ENCODE measurements at places on chromosomes 5 and 9.
A peak's percentile ranks its signal among the peaks of the same experiment; 100 is the strongest.

GRCh38 chr9:136886610-136887597 is 588 bp downstream of the TRAF2 start:
- peak; percentile 55 for DNase-seq

GRCh38 chr9:38362852-38363588 is 29.5 kb upstream of the ALDH1B1 start:
- peak; percentile 3 for DNase-seq

DNA sequence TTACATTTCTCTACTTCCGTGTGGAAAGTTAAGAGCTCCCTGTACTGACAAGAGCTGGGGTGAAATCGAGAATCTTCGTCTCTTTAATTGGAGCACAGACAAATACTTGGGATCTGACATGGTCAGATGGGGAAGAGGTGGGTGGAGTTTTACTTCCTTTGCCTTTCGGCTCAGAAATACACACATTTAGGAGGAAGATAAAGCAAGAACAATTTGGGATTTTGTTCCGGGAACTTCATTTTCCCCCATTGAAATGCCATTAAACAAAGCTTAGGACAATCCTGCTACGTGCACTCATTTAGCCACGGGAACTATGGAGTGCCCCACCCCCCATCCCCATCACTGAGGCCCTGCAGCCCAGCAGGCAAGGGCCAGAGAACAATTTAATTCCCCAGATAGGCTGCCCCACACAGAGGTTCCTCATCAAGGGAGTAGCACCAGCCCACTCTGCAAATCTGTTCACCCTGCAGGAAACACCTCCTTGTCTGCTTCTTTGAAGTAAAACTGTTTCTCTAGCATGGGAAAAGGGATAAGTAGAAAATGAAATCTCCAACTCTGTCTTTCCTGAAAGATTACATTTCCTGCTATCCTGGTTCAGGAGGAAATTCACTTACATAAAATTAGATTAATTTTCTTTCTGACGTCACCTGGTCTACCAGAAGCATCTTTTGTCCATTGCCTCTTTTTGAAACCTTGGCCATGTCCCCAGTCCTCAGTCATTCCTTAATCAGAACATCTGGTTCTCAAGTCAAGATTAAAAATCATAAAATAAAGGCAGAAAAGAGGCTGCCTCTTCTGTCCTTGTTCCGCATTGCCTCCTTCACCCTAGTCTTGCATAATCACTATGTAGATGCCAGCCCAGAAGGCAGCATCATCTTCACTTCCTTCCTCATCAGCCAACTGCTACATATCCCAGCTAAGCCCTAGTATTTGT is 206.4 kb downstream of the ENC1 start:
- DNase-seq: no peak

- DNase-seq: no peak
Observed at GRCh38 chr5:35230038-35230611, at the start of gene PRLR. Gene PRLR, minus strand, starts transcription at chr5:35230487. Its CDS starts 140,867 bp downstream, at chr5:35089620.

DNA sequence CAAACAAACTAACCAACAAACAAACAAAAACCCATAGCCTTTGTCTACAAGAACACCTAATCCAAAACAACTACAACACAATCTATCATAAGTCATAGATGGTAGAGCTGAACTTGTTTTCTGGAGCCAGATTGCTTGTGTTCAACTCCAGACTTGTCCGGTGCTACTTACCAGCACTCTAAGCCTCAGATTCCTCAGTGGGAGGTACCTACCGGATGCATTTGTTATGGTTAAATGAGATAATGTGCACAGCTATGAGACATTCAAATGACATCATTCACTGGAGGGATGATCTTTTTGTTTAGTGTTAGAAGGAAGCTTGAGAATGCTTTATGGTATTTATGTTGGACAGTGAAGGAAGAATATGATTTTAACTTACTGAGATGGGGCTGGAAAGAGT is 592.9 kb upstream of the C9orf72 start:
- no peak for DNase-seq

GRCh38 chr9:109789556-109789955 is 9.6 kb downstream of the PALM2AKAP2 start:
- DNase-seq: no peak

- no peak for DNase-seq
Observed at GRCh38 chr5:147290261-147290660, 55.4 kb downstream of the STK32A start.

DNA sequence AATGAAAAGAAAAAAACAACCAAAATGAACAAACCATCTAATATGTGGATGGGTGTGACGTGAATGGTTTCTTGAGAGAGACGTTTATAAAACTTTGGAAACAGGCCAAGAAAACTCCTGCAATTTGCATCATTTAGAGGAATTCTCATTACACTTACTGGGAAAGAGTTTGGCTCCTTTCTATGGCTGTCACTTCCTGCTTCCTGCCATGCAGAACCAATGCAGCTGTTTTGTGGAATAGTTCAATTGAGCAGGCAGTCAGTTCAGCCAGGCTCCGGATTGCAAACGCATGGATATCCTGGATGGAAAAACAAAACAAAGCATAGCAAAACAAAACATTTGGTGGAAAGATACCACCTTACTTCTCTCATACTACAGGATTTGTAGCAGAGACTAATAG is 36.6 kb downstream of the FAM114A2 start:
- DNase-seq: no peak

DNA sequence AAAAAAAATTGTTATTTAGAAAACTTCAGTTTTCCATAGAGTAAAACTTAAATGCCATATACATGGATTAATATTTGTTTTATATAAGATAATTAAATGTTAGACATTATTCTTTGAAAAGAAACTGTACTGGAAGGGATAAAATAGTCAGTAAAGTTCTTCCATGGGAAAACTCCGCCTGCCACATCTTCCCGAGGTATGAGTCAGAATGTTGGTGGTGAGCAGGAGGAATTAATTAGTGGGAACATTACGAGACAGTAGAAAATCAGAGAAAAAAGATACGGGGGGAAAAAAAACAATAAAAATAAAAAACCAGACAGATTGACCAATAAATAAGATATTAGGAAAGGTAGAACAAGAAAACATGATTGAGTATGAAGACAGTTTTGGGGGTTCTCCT is 930.3 kb upstream of the C9orf72 start:
- DNase-seq: no peak

GRCh38 chr9:69963803-69964202 is 79.8 kb upstream of the MAMDC2 start:
- DNase-seq: no peak

DNA sequence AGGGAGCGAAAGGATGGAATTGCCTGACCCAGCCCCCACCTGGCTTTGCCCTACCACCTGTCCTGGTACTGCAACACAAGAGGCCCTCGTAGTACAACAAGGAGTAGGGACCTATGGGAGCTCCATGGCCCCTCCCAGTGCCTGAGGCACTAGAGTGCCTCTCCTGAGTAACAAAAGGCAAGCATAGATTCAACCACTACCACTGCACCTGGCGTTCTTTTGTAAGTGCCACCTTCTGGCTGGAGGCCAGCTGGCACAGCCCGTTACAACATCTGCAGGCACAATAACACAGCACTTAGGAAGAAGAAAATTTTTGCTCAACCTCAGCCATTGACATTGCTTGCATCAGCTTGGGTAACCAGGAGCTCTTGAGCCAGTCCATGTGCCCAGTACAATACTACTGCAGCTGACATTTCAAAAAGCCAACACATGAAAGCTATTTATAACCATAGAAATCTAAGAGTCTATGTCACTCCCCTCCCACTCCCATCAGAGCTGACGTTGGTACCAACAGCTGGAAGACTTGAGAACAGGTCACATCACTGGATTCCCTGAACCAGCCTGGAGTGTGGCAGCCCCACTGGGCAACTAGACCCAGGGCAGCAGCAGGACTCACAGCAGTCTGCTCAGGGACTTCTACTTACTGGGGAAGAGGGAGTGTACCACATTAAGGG is 17.7 kb upstream of the FAM174A start:
- no peak for DNase-seq

DNA sequence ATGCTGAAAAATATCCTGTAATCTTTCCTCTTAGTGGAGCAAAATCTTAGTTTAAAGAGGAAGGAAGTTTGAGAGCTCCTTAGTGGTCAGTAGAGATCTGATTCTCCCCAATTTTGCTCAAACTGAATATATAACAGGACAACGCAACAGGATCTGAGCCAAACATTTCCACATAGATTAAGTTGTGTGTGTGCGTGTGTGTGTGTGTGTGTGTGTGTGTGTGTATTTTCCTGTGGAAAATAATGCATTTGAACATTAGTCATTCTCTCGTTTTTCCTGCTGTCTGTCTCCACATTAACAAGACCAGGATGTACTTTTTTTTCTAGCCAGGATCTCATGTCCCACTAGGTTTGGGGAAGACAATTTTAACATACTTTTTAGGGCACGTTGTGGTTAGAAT is 312.1 kb upstream of the CDH18 start:
- DNase-seq: no peak

DNA sequence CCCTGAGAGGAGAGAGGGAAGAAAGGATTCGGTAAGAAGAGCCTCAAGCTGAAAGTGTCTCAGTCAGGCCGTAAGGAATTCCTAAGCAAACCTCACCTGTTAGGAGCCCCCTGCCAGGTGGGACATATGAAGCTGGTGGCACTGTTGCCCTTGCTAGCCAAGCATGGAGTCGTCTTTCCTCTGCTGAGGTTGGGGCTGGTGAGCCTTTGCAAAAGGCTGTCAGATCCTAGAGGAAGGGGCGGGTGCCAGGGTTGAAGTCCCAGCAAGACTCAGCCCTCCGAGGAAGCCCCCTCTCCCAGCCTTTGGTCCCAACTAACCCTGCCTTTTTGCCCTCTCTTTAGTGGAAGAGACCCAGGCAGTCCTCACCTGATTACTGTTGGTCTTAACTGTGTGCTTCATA is 5.5 kb upstream of the SMIM32 start:
- no peak for DNase-seq

- DNase-seq: no peak
Observed at GRCh38 chr9:107309271-107309670, 26.2 kb downstream of the RAD23B start.

GRCh38 chr5:58268268-58268667 is 191.6 kb downstream of the PLK2 start:
- DNase-seq: no peak

GRCh38 chr5:159849437-159850083 is 66.7 kb upstream of the ADRA1B start:
- DNase-seq: no peak

DNA sequence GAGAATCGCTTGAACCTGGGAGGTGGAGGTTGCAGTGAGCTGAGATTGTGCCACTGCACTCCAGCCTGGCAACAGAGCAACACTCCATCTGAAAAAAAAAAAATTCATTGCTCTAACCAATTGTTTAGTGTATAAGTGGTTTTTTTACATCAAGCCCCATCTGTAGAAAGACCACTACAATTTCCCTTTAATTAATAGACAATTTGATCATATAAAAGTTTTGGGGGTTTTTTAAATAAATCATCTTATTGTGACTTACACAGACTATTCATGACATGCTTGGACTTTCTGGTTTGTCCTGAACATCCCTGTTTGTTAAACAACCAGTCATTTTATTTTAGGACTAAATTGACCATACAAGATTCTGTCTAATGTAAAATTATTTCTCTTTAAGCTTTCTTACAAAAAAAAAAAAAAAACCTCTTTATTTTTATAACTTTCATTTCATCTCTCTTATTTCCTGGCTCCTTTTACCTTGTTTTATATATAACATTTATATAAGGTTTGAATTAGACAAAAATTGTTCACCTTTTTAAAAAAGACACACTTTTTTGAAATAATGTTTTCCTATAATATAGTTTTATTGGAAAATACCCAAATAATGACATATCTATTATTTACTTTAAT is 9.8 kb upstream of the FANCC start:
- no peak for DNase-seq

DNA sequence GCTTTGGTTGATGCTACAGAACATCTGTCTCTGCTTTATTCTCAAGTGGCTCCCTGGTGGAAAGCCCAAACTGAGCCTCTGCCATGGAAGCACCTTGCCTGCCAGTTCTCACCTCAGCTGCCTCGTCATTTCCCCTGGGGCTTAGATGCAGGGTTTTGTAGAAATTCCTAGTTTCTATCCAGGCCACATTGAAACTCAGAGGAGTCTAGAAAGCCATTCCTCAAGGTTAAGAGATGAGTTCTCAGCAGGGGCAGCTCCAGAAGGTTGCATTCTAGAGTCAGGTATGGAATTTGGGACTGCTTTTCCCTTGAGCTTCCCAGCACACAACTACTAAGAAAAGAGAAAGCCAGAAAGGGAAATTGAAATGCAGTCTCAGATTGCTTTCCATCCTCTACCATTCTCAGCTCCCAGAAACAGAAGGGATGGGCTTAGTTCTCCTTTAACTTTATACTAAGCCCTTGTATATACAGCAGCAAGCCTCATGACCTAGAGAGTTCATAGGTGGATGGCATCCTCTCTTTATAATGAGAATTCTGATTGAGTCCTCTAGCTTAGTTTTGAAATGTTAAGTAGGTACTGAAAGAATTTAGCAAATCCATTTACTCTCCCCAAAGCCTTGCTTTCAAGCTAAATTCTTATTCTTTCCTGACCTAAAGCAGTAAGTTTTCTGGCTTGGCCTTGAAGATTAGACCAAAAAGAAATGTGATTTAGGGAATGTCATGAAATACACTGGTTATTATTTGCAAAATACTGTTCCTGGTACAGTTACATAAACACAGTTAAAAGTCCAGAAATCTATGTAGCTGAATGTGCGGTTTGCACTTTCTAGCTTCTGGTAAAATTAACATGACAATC is 66.0 kb upstream of the MEF2C start:
- DNase-seq: no peak

DNA sequence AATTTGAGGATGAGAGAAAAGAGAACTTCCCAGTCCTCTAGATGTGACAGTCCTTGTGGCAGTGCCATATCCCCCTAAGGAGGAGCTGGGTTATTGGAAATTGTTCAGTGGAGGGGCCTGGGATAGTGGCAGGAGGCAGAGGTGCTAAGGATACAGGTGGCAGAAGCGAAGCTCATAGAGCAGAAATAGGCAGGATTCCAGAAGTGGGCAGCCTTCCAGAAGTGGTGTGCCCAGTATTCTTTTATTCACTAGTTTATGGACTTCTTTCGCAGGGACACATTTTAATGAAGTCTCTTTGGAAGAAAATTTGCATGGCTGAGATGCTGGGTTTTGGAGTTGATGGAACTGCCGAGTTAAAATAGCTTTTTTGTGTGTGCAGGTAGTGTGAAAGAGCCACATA is 6.8 kb downstream of the PIK3R1 start:
- no peak for DNase-seq

- no peak for DNase-seq
Observed at GRCh38 chr5:56818450-56819037, 3.2 kb downstream of the MAP3K1 start.

Data from activated naive CD8-positive, alpha-beta T cell treated with anti-CD3 and anti-CD28 coated beads for 36 hours (primary cell).